ENCODE measurements at places on chromosomes 1 and 21. TPM values are rescaled to one million over a fixed set of nuclear protein-coding genes. Genes with fewer than 3 reads are reported as not detected.

- no peaks in the 10 kb centered on the region for H3K36me3 ChIP-seq
- H3K27me3 ChIP-seq, result no peaks in the 10 kb centered on the region
Observed at GRCh38 chr1:59428828-59429227, 131.9 kb downstream of the FGGY start.

- no peak overlapping the region for H3K27ac ChIP-seq
- DNase-seq, result no peak
- H3K36me3 ChIP-seq, result no peaks in the 10 kb centered on the region
- H3K4me1 ChIP-seq, result no peaks in the 10 kb centered on the region
- no peak overlapping the region for H3K4me3 ChIP-seq
- no peaks in the 10 kb centered on the region for H3K27me3 ChIP-seq
Observed at GRCh38 chr1:99369154-99369553, 104.9 kb downstream of the PLPPR4 start.

DNA sequence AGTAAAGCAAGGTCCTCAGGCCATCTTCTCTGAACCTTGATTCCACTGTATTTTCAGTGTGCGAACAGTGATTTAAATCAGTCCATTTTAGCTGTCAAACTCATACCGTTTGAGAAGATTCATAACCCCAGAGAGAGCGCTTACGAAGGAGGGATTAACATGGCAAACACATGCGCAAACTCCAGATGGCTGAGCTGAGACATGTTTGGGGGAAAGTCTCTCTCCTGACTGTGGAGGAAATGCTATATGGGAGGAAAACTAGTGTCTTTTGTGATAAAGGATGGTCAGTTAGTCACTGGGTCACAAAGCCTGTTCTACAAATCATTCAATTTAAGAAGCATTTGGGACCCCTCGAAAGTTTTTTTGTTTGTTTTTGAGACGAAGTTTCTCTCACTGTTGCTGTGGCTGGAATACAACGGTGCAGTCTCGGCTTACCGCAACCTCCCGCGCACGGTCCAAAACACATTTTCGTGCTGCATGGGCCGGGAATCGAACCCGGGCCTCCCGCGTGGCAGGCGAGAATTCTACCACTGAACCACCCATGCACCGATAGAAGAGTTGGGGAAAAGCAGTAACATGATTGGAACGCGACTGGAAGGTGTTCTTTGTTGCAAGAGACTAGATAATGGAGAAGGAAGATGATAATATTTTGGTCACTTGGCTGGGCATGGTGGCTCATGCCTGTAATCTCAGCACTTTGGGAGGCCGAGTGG, 58.4 kb upstream of the CXADR start:
- 0 out of 3 replicates have a peak overlapping the region, but pooled peaks have one; percentile 4 for H3K27ac ChIP-seq
- peak overlapping the region; percentile 20 for H3K4me3 ChIP-seq
- H3K4me1 ChIP-seq, result no peaks in the 10 kb centered on the region
- H3K27me3 ChIP-seq, result no peaks in the 10 kb centered on the region

DNA sequence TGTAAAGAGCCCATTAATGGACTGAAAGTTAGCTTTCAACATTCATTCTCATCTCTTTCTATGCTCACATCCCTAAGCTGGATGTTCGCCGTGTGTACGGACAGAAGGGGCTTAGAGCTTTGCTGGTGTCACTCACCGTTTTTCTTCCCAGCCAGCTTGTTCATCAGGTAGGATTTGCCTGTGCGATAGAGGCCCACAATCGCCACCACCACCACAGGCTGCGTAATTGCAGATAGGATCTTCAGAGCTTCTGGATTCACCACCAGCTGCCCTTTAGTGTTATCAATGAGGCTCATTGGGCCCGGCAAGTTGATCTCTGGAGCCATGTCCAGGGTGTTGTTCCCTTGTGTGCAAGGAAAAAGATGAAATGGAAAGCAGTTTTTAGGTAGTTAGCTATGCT, 4.3 kb downstream of the GBP2 start:
- H3K36me3 ChIP-seq, result no peaks in the 10 kb centered on the region
- peak; percentile 9 for DNase-seq
- H3K27me3 ChIP-seq, result no peaks in the 10 kb centered on the region
- H3K4me1 ChIP-seq, result peaks cover 8% of the 10 kb centered on the region
- no peak overlapping the region for H3K4me3 ChIP-seq

GRCh38 chr1:212791261-212791675, 309 bp downstream of the NSL1 start:
- H3K4me3 ChIP-seq, result peak overlapping the region; percentile 72
- H3K4me1 ChIP-seq, result peaks cover 30% of the 10 kb centered on the region
- no peak for DNase-seq

DNA sequence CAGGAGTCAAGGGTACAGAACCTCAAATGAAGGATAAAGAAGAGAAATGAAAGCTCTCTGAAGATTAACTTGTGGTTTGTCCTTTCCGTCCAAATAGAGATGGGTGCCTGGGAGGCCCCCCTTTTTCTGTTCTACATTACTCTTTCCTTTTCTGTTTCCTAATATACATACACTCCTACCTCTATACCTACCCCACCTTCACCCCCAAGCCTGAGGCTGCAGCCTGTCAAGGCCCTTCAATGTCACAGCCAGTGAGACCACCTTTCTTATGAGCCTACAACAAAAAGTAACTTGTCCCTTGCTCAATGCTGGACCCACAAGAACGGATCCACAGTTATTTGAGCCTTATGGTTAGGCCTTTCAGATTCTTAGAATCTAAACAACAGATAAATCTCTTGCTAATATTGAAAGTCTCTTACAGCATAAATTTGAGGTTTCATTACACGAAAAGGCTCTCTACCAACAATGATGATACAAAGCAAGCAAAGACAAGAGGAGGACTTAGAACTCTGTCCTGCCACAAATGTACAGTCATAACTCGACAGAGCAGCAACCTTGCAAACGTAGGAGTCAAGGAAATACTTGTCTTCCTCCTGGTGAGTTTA, 4.1 kb upstream of the TRAF3IP3 start:
- peaks cover 7% of the 10 kb centered on the region for H3K4me1 ChIP-seq
- DNase-seq, result no peak
- peaks cover 21% of the 10 kb centered on the region for H3K27me3 ChIP-seq
- no peak overlapping the region for H3K4me3 ChIP-seq
- no peak overlapping the region for H3K27ac ChIP-seq
- no peaks in the 10 kb centered on the region for H3K36me3 ChIP-seq

DNA sequence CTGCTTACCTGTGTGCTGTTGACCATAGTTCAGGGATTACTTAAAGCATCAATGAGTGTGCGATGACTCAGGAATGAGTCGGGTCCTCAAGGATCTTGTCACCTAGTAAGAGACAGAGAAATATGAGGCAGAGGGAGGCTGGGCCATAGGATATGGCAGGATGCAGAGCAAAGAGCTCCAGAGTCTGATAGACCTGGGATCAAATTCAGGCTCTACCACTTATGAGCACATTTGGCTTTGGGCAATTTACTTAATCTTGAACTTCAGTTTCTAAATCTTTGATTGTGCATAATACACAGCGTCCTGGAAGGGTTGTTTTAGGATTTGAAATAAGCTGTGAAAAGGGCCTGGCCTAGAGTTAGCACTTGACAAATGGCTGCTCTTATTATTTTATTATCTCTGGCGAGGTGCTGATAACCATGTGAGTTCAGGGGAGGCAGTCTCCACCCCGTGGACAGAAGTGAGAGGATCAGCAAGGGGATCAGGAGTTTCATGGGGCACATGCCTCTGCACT, 94.5 kb downstream of the ROR1 start:
- no peaks in the 10 kb centered on the region for H3K4me1 ChIP-seq
- H3K4me3 ChIP-seq, result no peak overlapping the region
- no peaks in the 10 kb centered on the region for H3K36me3 ChIP-seq

DNA sequence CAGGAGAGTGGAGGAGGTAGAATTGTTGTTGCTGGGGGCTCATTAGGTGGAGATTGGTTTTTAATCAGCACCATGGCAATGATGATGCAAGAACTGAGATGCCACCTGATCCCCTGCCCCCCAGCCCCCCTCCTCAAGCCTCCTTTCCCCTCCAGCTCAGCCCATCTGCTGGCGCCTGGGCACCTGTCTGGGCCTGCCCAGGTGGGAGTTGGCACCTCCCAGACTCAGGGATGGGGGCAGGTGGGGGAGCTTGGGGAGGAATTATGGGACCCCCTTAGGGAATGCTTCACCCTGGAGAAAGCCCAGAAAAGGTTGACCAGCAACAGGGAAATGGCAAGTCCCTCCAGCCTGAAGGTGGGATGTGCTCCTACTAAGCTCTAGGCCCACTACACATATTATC, 1.5 kb upstream of the NHLH1 start:
- DNase-seq, result no peak
- no peak overlapping the region for H3K27ac ChIP-seq
- no peak overlapping the region for H3K4me3 ChIP-seq
- no peaks in the 10 kb centered on the region for H3K27me3 ChIP-seq
- peaks cover 10% of the 10 kb centered on the region for H3K36me3 ChIP-seq

DNA sequence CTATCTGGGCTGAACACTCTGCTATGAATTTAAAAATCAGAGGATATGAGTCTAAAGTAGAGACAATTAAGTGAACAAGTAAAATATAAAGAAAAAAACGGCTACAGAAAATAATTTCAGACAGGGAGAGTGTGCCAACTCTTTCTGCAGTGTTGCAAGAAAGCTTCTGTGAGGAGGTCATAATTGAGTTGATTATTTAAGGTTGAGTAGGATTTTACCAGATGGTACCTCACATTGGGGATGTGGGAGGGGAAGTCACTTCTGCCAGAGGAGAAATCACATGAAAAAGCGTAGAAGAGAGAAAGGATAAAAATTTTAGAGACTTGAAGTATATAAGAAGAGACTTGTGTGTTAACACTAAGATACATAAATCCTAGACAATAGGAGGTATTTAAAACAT, 238.0 kb upstream of the NCAM2 start:
- no peak overlapping the region for H3K27ac ChIP-seq
- no peaks in the 10 kb centered on the region for H3K4me1 ChIP-seq
- no peak overlapping the region for H3K4me3 ChIP-seq
- no peaks in the 10 kb centered on the region for H3K36me3 ChIP-seq

DNA sequence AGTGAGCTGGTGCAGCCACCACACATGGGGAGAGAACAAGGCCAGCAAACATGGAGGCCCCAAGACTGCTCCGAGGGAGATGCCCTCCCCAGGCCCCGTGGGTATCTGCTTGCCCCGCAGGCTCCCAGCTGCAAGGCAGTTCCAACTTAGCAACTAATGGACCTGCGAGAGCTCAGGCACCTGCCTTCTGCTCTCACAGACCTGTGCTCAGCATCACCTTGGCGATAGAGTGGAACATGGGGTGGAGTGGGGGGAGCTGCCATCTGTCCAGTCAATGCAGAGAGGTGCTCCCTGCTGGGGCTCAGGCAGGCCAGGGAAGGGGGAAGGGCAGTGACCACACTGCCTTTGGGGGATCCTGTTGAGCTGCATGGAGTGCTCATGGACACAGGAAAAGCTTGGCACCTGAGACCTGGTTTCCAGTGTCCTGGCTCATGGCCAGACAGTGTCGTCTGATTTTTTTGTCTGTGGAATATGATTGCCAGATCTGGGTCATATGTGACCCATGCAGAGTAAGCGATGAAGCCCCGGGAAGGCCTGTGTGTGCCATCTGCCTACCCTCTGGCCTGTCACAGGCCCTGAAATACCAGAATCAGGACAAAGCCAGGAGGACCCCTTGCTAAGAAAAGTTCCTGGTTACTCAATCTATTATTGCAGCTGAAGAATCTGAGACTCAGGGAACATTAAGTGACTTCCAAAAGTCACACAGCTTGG, 39.9 kb upstream of the TENT5C start:
- peaks cover 11% of the 10 kb centered on the region for H3K4me1 ChIP-seq
- H3K27me3 ChIP-seq, result no peaks in the 10 kb centered on the region
- H3K36me3 ChIP-seq, result no peaks in the 10 kb centered on the region
- no peak overlapping the region for H3K27ac ChIP-seq
- DNase-seq, result no peak

GRCh38 chr1:76247261-76247852, 172.8 kb downstream of the ST6GALNAC3 start:
- H3K4me1 ChIP-seq, result no peaks in the 10 kb centered on the region
- no peak overlapping the region for H3K4me3 ChIP-seq
- H3K27ac ChIP-seq, result no peak overlapping the region
- no peaks in the 10 kb centered on the region for H3K27me3 ChIP-seq
- no peaks in the 10 kb centered on the region for H3K36me3 ChIP-seq

DNA sequence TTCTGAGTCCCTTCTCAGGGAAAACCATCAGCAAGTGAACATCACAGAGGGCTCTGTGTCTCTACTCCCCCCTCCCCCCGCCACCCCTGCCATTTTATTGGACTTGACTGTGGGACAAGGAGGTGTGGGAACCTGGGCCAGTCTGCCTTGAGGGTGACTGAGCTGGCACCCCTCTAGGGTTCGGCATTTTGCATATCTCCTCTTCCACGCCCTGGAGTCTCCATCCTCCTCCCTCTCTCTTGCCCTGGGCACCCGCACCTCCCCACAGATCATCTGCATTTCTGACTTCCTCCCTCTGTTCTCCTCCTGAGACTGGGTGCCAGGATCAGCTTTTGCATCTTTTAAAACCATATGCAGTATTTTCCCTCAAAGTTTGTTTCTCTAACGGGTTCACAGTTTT, 107.1 kb upstream of the ERRFI1 start:
- DNase-seq, result no peak
- H3K36me3 ChIP-seq, result no peaks in the 10 kb centered on the region
- no peak overlapping the region for H3K27ac ChIP-seq
- no peak overlapping the region for H3K4me3 ChIP-seq
- peaks cover 39% of the 10 kb centered on the region for H3K27me3 ChIP-seq

GRCh38 chr1:165424454-165425216, 20.3 kb downstream of the RXRG start:
- no peak overlapping the region for H3K27ac ChIP-seq
- H3K4me1 ChIP-seq, result no peaks in the 10 kb centered on the region
- H3K27me3 ChIP-seq, result no peaks in the 10 kb centered on the region
- H3K36me3 ChIP-seq, result no peaks in the 10 kb centered on the region

DNA sequence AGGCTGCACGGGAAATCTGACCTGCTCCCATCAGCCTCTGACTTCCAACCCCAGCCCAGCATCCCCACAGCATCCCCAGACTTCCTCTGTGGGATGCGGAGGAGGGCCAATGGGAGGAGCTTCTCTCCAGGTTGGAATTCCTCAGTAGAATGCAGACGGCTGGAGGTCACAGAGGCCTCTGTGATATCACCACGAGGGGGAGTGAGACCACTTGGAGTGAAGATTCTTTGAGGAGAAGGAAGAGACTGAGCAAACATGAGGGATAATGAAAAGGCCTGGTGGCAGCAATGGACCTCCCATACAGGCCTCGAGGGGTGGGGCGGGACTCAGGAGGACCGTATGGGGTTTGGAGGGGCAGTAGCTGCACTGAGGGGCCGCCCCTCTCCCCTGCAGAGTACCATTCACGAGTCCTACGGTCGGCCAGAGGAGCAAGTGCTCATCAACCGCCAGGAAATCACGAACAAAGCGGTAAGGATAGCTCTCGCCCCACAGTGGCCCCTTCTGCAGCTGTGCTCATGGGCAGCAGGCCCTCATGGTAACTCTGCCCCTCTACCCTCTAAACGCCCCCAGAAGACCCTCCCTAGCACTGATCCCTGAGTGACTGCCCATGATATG, at the start of gene CATSPER4:
CATSPER4 (plus strand) TSS at position 230 of the 615 bp plus-strand sequence; CDS start at position 256, 26 bp downstream.
- H3K4me1 ChIP-seq, result peaks cover 23% of the 10 kb centered on the region
- H3K27me3 ChIP-seq, result no peaks in the 10 kb centered on the region
- H3K36me3 ChIP-seq, result no peaks in the 10 kb centered on the region
- peak; percentile 74 for DNase-seq

CAPN8 gene
- not detected for total RNA-seq

MTARC2 gene
- 0.11 TPM for total RNA-seq

LDLRAD1 gene
- not detected for total RNA-seq

RGS8 gene
- total RNA-seq, result not detected

PFKL gene
- 108 TPM for total RNA-seq

GJB3 gene
- total RNA-seq, result not detected

ZNF496 gene
- 54.0 TPM for total RNA-seq

SERTAD4 gene
- total RNA-seq, result not detected

PRAMEF6 gene
- total RNA-seq, result not detected

All from K562 (cell line).